ENCODE measurements at places on chromosomes 2 and 18. TPM values are rescaled to one million over a fixed set of nuclear protein-coding genes. Genes with fewer than 3 reads are reported as not detected.

CNTNAP5 gene
- total RNA-seq: not detected

UGT1A8 gene
- not detected for total RNA-seq

TCF7L1 gene
- total RNA-seq: 10.3 TPM

MYOM1 gene
- 0.52 TPM for total RNA-seq

SLC14A1 gene
- total RNA-seq: not detected

ASB18 gene
- total RNA-seq: not detected

INHBB gene
- total RNA-seq: 0.27 TPM

ATG16L1 gene
- 43.4 TPM for total RNA-seq

GRP gene
- not detected for total RNA-seq

PROC gene
- not detected for total RNA-seq

DNA sequence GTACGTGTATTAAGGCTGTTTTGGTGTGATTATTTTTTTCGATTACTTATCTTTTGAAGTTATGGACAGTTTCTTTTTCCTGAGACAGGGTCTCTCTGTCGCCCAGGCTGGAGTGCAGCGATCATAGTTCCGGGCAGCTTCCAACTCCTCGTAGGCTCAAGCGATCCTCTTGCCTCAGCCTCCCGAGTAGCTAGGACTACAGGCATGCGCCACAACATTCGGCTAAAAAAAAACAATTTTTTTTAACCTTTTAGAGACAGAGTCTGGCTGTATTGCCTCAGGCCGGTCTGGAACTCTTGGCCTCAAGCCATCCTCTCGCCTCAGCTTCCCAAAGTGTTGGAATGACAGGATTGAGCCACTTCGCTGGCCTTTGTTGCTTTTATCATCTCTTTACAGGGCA is 945 bp downstream of the HAT1 start:
- DNase-seq: peak; percentile 3

DNA sequence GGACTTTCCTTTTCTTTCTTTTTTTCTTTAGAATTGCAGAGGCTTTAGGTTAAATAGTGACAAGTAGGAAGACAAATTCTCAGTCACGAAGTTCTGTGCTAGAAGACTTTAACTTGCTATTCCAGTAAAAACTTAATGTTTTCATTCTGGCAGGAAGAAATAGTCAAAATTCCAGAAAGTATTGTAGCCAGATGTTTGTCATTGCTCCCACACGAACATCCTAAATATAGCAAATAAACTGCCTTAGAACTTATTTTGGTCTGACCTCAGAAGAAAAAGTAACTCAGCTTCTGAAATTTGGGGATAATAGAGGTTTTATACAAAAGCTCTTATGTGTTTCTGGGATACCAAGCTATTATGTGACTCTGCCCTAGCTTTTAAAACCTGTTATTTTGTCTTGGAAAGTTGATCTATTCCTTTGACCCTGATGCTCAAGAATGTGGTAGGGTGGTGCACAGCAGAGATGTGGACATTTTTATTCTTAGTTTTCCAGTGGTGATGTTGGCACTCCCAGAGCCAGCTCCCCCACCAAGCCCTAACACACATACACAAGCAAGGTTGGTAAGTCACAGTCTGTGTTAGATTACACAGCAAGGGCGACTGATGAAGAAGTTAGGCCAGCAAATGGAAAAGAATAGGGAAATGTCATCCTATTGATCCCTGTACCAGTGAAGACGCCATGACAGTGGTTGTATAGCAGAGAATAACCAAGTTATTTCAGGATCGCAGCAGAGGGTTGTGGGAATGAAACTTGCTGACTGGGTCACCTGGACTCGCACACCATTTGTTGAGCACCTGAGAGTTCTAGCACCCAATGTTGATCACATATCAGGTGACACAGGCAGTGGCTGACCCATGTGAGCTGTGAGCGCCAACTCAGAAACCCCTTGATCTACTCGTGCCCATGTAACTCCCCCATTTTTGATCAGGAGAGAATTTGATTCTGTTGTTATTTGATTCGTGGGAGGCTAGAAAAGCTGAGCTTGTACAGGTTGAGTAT is 23.7 kb downstream of the FARP2 start:
- DNase-seq: no peak

DNA sequence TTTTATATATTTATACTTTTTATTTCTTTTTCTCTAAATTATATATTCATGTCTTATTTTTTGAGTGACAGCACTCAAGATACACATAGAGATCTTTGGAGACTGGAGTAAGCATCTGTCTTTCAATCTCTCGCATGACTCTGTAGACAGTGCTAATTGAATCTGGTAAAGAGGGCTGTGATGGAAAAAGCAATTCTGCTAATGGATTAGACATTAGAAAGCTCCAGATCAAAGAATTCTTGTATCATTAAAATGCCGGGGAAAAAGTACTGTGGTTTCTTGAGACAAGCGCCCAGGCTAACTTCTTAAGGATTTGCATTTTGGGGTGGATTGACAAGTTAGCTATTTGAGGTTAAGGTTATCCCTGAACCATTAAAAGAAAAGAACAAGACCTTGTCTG is 383.1 kb upstream of the TNP1 start:
- no peak for DNase-seq

DNA sequence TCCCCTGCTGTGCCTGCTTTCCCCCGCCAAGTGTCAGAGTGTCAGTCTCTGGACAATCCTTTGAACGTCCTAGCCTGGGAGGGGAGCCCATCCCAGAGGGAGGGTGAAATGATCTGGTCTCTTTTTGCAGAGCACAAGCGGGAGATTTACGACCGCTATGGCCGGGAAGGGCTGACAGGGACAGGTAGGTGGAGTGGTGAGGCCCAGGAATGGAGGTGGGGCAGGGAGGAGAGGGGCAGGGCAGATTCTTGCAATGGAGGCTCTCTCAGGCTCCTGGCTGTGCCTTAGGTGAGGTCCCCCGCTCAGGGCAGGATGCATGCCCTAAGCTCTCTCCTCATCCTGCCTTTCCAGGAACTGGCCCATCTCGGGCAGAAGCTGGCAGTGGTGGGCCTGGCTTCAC is 2.4 kb downstream of the DNAJB2 start:
- DNase-seq: no peak

DNA sequence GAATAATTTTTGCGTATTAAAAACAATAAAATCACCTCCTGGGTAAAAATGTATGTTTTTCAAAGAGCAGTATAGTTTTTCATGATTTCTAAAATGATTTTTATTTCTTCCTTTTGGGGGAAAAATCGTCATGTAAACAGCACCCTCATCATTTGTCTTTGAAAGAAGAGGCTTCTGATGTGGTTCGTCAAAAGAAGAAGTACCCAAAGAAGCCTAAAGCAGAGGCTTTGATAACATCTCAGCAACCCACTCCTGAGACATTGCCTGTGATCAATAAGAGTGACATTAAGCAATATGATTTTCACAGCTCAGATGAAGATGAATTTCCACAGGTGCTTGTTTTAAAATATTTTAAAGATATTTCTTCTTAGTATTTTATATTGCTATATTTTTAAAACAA is 110.2 kb upstream of the KIF5C start:
- no peak for DNase-seq

DNA sequence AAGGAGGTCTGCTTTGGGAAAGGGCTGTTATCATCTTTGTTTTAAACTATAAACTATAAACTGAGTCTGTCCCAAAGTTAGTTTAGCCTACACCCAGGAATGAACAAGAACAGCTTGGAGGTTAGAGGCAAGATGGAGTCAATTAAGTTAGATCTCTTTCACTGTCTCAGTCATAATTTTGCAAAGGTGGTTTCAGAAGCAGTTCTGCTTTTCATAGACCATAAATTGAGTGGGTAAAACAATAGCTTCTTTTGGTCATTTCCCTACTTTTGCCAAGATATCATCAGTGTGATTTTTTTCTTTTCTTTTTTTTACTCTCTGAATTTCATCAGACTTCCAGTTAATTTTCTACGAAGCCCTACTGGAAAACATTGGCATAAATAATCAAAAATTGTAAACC is 117.0 kb downstream of the AP1S3 start:
- no peak for DNase-seq

DNA sequence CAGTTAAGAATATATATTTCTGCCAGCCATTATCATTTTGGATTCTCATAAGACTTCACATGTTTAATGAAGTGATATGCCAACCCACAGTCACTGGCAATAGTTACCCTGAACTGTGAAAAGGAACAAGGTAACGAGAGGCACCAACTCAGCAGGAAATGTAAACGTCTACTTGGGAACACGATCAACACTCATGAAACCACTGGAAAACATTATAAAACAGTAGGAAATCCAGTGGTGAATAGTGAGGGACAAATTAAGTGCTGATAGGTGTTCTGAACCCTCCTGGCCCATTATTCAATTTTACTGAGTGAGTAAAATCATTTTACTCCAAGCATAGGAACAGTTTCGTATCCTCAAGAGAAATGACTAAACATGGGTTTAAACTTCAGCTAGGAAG is 17.1 kb downstream of the CCDC68 start:
- no peak for DNase-seq

DNA sequence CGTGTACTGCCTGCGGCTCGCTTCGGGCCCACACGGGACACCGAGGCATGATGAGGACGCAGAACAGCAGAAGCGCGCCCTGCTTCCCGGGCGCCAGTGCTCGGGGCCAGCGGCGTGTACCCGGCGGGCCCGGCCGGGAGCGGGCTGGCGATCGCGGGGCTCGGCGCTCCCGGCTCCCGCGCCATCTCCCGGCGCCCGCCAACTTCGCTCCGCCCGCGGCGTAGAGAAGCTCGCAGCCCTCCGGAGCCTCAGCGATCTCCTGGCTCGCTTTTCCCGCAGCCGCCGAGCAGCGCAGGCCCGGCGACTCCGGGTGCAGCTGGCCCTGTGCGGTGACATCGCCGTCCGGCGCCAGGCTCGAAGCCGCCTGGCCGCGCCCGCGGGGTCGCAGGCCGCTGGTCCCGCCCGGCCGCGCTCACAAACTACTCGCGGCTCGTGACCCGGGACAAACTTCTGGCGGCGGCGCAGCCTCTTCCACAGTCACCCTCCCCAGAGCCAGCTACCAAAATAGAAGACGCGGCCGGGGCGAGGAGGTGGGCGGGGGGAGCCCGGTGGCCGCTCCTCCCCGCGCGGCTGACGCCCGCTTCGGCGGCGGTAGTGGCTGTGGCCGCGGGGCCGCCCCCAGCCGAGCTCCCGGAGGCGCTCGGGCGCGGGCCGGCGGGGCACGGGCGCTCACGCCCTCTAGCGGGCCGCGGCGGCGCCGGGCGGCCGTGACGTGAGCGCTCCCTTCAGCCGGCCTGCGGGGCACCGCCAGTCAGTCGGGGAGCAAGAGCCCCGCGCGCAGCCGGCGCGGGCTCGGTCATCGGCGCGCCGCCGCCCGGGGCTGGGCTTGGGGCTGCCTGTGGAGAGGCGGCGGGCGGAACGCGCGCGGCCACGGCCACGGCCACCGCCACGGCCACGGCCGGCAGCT is at the start of gene PTPRM:
Gene PTPRM, plus strand, starts transcription at position 750 of the 907 bp plus-strand sequence. CDS start 503 bp downstream, outside the sequence.
- peak; percentile 1 for DNase-seq

GRCh38 chr2:133768658-133769435 is 200.6 kb upstream of the NCKAP5 start:
- DNase-seq: no peak

DNA sequence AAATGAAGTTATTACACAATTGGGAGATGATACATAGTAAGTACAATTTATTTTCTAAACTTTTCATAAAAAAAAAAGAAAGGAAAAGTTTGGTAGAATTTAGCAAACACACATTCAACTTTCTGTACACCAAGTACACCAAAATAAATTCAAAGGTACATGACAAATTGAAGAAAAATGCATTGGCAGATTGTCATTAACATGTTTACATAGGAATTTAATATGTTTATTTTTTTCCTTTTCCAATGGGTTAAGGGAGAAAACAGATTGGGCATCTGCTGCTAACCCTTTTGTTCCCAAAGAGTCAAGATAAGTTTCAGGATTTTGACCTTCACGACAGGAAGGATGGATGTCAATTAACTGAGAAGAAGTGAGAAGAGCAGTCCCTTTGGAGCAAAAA is 620.4 kb downstream of the XIRP2 start:
- DNase-seq: no peak

DNA sequence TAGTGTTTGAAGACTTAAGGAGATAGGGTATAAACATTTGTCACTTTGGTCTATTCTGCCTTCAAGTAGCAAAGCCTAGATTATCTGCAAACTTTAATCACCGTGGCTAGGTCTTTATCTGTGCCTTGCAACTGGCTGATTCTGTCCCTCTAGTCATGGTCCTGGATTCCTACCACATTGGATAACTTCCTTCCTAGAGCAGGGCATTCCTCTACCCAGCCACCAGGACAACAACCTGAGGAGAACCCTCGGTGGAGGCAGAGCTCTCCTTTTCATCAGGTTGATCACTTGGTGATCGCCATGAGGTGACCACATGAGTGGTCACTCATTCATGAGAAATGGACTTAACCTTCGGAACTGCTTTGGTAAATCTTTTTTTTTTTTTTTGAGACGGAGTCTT is 25.3 kb upstream of the PTPRM start:
- DNase-seq: no peak

DNA sequence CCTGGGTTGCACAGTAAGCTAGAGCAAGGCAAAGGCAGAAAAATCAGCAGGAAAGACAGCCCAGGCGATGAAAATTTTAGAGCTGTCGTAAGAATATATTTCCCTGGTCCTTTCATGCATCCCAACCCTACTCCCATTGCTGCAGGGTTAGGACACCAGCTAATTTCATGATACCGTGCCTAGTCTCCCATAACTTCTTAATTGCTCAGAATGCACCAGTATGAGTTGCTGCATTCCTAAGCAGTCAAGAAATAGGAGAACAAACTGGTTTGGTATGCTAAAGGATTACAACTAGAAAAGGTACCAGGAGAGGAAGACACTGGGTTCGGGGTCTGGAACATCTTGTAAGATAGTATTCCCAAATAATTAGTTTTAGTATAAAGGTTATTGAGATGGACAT is 269.4 kb upstream of the NRXN1 start:
- DNase-seq: no peak

DNA sequence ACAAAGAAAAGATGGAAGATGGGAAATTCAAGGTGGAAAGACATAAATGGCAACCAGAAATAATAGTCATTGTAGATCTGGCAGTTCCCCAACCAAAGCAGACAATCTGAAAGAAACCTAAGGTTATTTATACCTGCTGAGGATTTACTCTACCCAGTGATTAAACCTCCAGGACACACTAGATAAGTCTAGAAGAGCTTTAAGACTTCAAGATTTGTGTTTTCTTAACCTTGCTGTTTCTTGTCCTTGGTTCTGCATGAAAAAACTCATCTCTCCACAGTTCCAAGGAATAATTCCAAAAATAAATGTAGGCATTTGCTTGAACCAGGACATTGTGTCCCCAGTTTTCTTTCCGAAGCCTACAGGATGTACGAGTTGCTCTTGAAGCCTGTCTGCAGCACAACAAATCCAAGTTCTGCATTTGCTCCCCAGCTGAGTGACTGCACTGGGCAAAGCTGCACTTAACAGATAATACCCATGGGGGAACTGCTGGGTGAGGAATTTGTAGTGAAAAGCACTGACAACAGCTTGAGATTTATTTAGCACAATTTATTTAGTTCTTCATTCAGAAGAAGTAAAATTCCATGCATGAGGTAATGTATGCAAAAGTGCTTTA is 19.8 kb downstream of the DTNA start:
- DNase-seq: no peak

DNA sequence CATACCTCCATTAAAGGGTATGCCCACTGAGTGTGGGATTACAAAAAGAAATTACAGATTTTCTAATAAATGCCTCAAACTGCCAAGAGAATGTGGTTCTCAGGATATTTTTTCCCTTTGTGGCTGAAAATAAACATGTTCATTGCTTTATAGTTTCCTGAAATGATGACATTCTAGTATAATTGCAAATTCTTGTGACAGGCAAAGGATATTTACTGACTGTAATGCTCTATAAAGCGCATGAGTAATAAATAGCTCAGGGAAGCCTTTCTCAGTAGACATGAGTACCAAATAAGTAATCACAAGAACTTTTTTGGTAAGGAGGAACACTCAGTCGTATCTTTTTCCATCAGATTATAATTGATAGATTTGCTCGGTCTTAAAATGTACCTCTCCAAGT is 72.3 kb downstream of the FTCDNL1 start:
- no peak for DNase-seq

- DNase-seq: no peak
Observed at GRCh38 chr18:10270151-10270571, 184.3 kb upstream of the APCDD1 start.
